Anterior cingulate cortex (tissue), 58 donors: ENCODE measurements at places on chromosomes 5 and 9.
A peak's percentile ranks its signal among the peaks of the same experiment; 100 is the strongest.

GRCh38 chr5:137619191-137619870 lies 116.6 kb downstream of the KLHL3 start:
- DNase-seq, result peak; percentile 24

DNA sequence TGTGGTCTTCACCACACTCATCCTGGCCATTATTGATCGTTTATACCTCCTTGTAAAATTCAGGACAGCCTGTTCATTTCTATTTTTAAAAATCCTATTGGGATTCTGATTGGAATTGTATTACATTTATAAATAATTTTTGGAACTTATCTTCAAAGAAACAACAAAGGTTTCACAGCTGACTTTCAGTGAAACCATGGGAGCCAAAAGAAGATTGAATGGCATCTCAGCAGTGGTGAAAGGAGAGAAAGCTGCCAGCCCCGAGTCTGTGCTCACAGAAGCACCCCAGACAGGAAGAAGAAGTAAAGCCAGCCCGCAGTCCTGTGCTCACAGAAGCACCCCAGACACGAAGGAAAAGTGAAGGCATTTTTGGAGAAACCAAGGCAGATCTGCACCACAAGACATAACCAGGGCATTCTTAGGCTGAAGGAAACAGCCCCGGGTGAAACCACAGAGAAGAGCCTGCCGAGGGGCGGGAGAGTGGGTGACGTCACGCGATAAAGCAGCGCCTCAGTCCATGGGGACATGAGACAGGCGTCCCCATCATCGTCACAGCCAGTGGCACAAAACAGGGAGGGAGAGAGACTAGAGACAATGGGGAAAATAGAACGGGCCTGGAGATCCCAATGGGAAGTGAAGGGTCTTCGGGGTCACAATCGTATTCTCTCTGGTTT lies 42.5 kb upstream of the SLC9A3 start:
- no peak for DNase-seq

DNA sequence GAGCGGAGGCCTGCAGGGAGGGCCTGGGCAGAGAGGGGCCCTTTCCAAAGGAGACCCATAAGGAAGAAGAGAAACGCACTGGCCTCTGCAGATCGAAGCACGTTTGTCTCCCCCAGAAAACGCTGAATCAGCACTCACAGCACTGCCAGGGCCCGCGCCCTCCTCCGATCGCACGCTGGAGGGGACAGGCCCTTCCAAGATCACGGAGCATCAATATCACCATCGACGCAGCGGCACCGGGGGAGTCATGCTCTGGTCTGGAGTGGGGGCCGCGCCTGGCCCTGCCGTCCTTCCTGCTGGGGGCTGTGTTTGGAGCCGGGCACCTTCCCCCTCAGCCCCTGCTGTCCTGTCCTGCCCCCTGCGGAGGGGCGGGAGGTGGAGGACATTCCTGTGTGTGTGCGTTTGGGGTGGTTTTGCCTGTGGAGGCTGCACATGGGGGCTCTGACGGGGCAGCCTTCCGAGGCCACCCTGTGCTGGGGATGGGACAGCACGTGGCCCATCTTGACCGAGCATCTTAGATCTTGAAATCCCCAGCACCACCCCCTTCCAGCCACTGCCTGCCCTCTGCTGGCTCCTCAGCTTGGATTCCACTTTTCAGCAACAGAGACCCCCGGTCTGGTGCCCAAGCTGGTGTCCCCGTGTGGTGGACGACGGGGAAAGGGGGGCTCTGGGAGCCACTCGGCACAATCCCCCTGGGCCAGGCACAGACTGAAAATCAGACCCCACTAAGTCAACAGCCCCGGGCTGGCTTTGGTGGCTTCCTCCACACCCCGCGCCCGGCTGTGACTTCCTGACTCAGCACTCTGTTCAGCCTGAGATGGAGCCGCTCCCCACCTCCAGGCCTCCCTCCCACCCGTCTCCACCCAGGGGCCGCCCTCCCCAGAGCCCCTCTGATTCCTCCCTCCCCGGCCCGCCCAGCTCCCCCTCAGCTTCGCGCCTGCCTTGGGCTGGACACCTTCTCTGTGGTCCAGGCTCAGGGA lies 8.3 kb downstream of the TMEM250 start:
- no peak for DNase-seq

GRCh38 chr5:154460172-154460571 lies 14.4 kb downstream of the SAP30L start:
- DNase-seq, result no peak

DNA sequence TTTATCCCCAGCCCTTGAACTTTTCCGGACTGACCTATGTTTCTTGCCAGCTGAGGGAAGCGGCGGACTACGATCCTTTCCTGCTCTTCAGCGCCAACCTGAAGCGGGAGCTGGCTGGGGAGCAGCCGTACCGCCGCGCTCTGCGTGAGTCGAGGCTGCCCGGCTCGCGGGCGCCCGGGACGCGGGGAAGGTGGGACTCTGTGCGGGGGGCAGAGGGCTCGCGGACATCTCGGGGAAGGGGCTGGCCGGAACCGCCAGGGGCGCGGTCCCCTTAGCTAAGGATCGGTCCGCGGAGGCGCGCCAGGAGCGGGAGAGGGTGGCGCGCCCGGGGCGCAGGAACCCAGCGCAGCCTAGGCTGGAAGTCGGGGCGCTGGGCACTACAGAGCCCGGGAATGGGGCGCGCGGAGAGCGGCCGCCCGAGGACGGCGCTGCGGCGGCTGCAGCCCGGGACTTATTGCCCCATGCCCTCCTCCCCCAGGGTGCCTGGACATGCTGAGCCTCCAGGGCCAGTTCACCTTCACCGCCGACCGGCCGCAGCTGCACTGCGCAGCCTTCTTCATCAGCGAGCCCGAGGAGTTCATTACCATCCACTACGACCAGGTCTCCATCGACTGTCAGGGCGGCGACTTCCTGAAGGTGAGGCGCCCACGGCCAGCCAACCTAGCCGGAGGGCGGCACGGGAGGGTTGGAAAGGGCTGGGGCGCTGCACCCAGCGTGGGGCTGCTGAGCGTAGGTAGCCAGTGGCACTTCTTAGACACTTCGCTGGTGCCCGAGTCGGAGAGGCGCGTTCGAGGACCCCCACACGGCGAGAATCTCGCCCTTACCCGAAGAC lies 922 bp downstream of the CRHBP start:
- no peak for DNase-seq

GRCh38 chr5:74477761-74478160 lies 162.8 kb downstream of the ENC1 start:
- DNase-seq, result no peak

DNA sequence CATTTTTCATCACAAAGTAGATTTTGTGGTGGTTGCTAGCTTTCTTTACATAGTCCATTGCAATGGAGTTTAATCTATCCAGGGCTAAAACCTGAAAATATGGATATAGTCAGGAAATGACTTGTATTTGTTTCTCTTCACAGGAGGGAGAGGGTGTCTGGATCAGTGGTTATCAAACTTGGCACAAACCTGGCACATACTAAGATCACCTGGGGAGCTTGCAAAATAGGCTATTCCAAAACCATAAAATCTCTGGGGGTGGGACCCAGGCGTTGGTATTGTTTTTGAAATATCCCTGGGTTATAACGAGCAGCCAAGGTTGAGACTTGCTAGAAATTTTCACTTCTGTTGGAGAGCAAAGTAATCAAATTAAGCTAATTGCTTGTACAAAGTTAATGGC lies 179.9 kb downstream of the PCSK1 start:
- no peak for DNase-seq

DNA sequence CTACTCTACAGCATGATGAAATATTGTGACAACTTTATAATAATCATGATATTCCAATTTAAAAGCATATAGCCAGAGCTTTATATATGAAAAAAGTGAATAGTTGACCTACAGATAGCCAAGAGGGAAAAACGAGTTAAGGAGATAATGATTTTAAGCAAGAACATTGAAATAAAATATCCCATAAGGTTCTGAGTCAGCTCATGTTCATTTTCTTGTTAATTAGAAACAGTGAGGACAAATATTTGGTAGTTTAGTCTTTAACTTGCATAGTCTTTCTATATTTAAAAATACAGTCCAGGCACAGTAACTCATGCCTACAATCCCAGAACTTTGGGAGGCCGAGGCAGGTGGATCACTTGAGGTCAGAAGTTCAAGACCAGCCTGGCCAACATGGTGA lies 55.8 kb upstream of the CDH6 start:
- DNase-seq, result no peak

DNA sequence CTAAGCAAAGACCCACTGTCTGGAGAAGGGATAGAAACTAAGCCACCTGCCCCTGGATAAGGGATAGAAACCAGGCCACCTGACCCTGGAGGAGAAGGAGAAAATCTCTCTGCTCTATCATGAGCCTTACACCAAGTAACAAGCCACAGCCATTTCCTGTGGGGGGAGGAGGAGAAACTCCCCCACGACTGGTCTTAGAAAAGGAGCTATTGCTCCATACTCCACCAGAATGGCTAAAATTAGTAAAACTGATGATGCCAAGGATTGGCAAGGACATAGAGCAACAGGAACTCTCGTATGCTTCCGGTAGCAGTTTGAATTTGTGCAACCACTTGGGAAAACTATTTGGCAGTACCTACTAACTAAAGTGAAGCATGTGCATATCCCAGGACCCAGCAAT lies 70.8 kb downstream of the ACTL7B start:
- no peak for DNase-seq

DNA sequence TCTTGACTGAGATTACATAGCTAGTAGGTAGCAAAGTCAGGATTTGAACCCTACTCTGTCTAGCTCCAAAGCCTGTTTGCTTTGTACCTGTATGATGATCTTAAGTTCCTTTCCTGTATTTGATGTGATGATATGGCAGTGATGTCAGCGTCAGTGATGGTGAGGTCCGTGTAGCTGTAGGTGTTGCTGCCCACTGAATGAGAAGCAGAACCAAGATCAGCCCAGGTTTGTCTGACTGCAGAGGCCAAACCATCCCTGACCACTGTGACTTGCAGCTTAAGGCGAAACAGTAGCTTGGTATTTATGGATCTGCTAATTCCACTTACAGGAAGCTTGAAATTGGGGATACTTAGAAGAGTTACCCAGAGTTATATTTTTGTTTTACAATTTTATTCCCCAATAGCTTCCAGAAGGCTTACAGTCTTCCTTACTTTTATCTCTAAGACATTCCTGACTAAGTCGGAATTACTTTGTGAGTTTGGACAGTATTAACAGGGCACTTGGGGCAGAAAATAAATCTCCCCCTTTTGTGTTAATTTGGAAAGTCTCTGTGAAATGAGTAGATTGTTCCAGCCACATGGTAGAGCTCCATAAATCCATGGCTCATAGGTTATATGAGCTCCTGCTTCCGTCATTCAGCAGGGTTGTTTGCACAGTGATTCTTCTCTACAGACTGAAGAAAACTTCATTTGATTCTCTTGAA lies 273.4 kb downstream of the NR3C1 start:
- DNase-seq, result no peak

- DNase-seq, result no peak
These were observed 26.6 kb upstream of the POMT1 start for GRCh38 chr9:131475956-131476776.

GRCh38 chr5:51889703-51890102 lies 506.5 kb downstream of the ISL1 start:
- DNase-seq, result no peak

GRCh38 chr9:99118782-99119466 lies 14.0 kb downstream of the TGFBR1 start:
- DNase-seq, result no peak

DNA sequence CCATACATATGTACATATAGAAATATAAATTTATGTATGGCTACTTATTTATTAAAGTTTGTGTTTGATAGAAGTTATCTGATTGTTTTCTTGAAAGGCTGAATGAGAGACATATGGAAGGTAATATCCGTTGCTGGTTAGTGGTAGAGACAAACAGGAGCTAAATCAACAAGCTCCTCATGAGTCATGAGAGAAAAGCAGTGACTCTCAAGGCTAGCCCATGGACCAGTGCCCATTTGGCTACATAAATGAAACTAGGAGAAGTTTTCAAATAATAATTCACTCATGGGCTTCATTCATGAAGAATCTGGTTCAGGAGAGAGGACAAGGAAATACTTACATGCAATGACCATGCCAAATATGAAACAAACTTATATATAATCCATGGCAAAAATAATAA lies 504.5 kb upstream of the ITGA1 start:
- DNase-seq, result no peak

DNA sequence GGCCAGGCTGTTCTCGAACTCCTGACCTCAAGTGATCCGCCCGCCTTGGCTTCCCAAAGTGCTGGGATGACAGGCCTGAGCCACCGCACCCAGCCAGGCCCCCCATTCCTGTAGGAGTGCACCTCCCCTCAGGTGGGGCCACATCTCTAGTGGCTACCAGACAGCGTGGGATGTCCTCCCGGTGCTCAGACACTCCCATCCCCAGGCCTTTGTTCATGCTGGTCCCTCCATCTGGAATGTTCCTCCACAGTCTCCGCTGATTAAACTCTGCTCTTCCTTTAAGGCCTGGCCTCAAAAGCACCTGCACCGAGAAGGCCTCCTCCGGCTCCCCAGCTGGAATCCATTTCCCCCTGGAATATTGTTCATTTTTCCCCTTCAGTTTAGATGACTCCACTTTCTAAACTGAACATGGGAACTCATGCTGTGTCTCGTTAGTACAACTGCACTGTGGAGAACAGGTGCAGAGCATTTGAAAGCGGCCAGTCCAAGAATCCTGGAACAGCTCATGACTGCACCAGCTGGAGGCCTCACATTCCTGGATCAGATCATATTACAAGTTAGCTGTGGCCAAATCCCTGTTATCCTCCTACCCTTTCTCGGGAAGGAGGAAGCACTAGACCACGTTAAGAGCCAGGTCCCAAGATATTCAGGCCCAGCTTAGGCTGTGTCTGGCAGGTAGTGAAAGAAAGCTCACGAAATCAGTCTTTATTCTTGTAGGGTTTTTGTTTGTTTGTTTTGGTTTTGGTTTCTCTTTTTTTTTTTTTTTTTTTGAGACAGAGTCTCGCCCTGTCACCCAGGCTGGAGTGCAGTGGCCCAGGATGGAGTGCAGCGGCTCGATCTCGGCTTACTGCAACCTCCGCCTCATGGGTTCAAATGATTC lies 10.8 kb upstream of the PRRC2B start:
- no peak for DNase-seq

DNA sequence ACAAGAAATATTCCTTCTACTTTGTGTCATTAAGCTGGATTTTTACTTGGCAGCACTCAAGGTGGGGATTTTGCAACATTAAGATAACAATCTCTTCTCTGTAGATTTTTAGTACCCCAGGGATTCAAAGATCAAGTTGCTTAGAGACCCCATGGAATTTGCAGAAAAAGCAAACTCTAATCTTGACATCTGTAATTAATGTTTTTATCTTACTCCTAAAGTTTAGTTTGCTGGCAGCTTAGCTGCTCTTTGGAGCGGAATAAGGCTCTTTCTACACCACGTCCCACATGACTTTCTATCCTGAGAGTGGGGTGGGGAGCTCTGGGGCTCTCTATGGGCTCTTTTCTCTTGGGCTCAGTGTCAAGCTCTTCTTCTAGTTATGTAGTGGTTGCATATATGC lies 21.7 kb upstream of the SPDL1 start:
- no peak for DNase-seq

GRCh38 chr5:57179262-57180200 lies 5.7 kb downstream of the GPBP1 start:
- no peak for DNase-seq

DNA sequence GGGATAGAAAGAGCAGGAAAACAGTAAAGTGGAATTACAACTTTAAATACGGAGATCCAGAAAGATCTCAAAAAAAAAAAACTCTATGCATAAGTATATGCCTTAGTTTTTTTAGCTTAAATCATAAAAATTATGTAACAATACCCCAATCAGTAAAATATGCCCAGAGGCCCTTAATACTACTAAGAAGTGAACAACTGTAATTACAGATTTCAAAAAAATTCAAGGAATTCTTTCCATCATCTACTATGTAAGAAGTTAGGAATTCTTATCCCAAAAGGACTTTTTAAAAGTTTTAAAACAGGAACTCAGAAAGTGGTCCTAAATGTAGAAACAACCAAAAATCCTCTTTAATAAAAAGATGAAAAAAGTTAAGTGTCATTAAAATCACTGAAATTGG lies 111.3 kb downstream of the SSBP2 start:
- no peak for DNase-seq

GRCh38 chr9:99326112-99326916 lies 104.2 kb downstream of the SEC61B start:
- DNase-seq, result no peak
